ENCODE measurements at places on chromosomes 6 and 20.

DNA sequence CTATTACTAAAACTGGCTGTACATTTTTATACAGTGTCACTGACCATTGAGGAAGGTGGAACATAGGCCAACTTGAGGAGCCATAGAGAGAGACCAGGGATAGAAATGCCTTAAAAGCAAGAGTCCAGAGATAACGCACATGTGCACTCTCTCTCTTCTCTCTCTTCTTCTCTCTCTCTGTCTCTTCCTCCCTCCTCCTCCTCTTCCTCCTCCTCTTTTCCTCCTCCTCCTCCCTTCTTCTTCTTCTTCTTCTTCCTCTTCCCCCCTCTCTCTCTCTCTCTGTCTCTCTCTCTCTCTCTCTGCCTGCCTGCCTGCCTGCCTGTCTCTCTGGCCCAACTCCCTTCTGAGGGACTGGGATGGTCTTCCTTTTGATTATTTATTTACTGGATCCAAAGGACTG is 16.3 kb upstream of the ADIG start:
- no peak for DNase-seq

DNA sequence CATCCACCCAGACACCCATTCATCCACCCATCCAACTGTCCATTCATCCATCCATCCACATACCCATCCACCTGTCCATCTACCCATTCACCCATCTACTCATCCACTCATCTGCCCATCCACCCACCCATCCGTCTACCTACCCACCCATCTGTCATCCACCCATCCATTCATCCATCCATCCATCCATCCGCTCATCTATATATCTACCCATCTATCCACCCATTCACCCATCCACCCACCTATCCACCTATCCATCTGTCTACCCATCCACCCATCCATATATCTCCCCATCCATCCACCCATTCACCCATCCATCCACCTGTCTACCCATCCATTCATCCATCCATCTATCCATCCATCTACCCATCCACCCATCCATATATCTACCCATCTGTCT is 30.7 kb downstream of the ARMC2 start:
- no peak for DNase-seq

DNA sequence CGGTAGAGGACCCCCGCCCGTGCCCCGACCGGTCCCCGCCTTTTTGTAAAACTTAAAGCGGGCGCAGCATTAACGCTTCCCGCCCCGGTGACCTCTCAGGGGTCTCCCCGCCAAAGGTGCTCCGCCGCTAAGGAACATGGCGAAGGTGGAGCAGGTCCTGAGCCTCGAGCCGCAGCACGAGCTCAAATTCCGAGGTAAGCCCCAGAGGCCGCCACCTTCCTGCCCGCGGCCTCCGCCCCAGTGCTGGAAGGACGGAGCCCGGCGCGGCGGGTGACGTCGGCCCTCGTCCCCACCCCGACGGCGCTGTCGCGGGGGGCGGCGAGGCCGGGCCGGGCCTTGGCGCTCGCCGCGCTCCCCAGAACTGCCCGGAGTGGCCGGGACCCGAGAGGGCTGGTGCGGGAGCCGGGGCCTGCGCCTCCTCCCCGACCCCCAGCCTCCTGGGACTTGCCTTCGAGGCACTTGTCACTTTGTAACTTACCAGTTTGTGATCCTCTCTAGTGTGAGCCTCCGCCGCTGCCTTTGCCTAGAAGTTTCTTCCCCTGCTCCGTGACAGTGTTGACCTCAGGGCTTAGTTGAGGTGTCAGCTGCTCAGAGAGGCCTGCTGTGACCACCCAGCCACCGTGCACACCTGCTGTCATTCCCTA is 417 bp downstream of the VAPB start:
- DNase-seq = no peak

GRCh38 chr20:49792006-49792405 is 20.6 kb upstream of the SLC9A8 start:
- no peak for DNase-seq
